Endothelial cell of umbilical vein (primary cell): ENCODE measurements at places on chromosomes 5 and 9. TPM values are rescaled to one million over a fixed set of nuclear protein-coding genes. Genes with fewer than 3 reads are reported as not detected.
A peak's percentile ranks its signal among the peaks of the same experiment; 100 is the strongest.

The PCDHGB2 gene
- 1.9 and 2.9 TPM in 2 replicates for total RNA-seq

DNA sequence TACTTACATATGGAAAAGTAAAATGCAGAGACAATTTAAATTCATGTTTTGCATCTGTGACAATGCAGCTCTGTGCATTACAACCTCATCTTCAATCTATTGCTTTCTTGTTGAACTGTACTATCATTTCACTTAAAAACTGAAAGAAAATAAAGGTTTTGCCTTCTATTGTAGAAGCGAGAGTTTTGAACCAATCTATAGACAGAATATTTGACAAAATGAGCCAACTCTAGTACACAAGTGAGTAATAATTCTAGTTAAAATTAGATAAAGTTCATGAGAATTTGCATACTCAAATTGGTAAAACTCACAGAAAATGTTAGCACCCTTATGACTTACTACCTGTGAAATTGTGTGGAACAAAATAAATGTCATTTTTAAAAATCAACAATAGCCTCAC, 123.7 kb downstream of the EDIL3 start:
- no peak for DNase-seq

DNA sequence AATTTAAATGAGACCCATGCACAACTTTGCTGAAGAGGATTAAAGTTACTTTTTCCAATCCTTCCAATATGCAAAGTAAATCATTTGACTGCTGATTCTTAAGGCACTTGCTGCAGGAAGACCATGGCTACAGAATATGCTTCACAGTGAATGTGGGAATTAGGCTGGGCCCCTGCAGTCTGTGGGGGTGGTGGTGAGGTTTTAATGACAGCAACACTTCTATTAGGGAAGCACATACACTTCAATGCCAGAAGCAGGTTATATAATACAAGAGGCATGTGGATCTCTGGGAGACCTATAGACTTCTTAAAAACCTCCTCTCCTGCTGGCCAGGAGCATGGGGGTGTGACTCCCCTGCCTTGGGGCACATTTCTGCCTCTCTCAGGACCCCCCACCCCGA, 124.5 kb upstream of the KLF9 start:
- DNase-seq = no peak

DNA sequence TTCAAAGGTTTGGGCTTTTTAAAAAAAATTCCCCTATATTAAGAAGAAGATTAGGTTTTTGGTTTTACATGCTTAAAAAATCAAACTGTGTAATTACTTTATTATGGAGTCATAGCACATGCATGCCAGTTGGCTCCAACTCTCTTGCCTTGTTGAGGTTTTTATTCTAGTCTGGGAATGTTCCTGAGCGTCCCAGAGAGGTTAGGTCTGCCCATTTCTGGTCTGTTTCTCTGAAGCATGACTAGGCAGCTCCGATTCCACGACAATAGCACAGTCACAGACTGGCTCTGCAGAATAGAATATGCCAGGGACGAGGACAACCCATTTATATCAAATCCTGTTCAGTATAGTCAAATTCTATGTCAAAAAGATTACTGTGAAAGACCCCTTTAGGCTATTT, 217.0 kb downstream of the PCSK5 start:
- DNase-seq = no peak

GRCh38 chr5:53219174-53219573, 109.6 kb upstream of the MOCS2 start:
- no peak for DNase-seq

DNA sequence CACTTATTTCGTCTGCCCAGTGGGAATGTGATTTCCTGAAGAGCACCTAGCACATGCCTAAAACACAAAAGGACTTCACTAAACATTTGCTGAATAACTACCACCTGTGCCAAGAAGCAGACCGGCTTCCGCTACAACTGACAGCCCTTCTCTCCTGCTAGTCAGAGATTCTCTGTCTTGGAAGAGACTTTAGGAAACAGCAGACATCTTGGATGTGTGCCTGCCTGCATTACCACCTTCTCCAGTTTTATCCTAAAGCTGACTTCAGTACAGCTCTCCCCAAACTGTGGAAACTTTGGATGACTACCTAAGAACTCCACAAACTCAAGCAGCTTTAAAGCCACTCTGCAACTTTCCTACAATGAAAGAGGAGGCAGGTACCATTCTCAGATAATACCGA, 116.5 kb upstream of the MAN2A1 start:
- DNase-seq = no peak

- DNase-seq = no peak
Observed at GRCh38 chr5:124645396-124645795, 101.0 kb downstream of the ZNF608 start.

GRCh38 chr5:78647351-78647818, 1.2 kb downstream of the LHFPL2 start:
- DNase-seq = peak; percentile 76

DNA sequence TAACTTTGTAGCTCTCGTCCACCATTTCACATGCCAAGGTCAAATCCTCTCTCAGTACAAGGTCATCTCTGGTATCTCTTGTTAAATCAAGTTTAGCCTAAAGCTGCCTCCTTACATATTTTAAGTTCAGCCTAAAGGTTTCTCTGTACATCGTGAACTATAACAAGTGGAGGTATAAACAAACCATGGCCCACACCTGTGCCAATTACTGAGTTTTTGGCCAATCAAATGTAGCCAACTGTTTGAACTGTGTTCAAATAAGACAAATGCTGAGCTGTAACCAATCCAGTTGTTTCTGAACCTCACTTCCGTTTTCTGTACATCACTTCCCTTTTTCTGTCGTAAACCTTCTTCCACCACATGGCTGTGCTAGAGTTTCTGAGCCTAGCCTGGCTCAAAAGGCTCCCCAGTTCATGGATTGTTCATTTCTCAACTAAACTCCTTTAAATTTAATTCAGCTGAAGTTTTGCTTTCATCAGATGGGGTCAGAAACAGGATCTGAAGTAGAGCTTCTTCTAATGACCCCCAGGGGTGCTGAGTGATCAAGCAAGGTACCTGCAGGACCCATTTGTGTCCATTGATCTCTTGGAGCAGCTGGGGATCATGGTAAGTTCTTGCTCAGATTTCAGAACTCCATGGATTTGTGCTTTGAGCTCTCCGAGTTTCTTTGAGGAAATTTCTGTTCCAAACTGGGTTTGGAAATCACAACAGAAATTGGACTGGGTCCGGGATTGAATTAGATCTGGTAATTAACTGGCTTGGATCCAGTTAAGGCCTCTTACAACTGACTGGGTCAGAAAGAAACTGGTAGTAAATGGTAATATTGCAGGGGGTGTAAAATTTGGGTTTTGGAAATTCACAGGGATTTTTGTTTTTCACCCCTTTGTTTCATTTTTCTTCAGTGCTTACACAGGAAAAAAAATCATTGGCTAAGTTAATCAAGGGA, 11.0 kb upstream of the NANS start:
- DNase-seq = no peak

The PCDHA10 gene
- total RNA-seq = 0.07 and 0.18 TPM in 2 replicates

DNA sequence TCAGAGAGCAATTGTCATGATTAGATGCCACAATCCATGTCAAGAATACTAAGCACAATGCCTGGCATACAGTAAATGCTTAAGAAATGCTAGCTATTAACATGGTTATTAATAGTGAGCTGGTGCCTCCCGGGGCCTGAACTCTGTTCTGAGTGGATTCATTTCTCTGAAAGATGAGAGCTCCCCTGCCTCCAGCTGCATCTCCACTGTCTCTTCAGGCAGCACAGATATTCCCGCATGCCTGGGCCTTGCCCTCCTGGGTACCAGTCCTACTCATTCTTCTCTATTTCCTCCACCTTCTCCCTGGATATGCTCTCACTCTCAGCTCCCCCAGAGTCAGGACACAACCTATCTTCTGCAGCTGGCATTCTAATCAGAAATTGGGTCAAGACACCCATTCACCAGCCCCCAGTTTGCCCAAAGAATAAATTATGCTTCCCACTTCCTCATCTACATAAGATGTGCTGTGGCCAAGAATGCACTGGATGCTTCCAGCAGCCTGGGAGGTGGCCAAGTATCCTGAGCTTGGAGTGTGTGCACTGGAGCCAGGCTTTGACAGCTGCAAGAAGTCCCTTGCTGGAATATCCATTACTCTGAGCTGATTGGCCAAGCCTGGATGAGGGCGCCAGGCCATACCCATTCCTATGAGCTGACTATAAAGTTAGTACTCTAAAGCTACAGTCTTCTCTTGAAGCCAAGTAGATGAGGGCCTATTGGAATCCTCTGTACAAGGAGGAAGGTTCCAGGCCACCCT, 669.0 kb downstream of the ACTL7B start:
- DNase-seq = no peak

- no peak for DNase-seq
Observed at GRCh38 chr9:71895117-71895516, 15.9 kb downstream of the ABHD17B start.

- no peak for DNase-seq
Observed at GRCh38 chr9:78288214-78288892, 8.6 kb upstream of the PSAT1 start.

DNA sequence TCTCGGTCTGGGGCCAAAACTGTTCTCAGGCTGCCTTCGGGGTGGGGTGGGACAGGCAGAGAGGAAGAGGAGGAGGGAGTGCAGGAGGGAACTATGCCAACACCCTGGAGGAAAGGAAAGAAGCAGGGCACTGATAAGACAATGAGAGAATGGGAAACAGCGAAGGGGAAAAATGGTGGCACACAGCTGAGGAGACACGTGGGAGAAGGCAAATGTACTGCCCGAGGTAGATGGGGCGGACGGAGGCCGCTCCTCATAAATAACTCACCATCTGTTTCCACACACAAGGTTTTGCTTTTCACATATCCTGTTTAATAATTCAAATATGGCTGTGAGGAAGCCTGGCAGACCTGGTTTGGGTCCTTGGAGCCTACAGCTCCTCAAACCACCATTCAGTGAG, 148.2 kb upstream of the LRRTM2 start:
- DNase-seq = peak; percentile 84

GRCh38 chr5:2170761-2171160, 288.0 kb upstream of the IRX4 start:
- DNase-seq = no peak

DNA sequence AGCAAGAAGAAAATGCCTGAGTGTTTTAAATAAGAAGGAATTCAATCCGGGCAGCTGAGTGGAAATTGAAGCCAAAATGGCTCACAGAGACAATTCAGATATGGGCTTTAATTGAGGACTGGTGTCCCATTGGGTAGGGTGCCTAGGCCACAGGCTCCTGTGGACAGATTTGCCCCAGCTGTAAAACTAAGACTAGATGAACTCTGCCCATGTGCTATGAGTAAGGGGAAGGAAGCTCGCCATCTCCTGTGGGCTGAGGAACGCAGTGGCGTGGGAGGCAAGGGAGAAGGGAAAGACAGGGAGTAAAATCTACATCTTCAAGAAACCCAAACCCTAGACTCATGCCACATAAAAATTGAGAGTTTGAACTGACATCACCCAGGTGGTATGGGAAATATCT, 66.1 kb downstream of the KLHL3 start:
- DNase-seq = no peak

The PCDHGC4 gene
- 0.90 and 2.1 TPM in 2 replicates for total RNA-seq

The CAVIN4 gene
- total RNA-seq = 2.5 and 3.1 TPM in 2 replicates

DNA sequence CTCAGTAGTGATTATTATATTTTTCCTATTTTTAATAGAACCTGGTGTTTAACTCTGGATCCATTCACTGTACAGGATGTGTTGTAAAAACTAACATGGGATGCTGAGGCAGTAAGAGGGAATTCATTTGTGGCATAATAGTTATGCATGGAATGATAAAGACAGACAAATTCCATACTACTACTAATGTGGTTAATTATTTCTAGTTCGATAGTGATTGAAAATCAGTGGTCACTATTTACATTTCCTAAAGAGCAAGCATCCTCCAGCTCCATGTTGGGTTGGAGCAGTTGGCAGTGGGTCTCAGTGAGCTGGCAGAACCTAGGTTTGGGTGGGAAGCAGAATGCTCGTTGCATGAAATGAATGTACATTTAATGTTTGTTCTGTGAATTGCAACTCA, 122.6 kb downstream of the SAXO1 start:
- no peak for DNase-seq

DNA sequence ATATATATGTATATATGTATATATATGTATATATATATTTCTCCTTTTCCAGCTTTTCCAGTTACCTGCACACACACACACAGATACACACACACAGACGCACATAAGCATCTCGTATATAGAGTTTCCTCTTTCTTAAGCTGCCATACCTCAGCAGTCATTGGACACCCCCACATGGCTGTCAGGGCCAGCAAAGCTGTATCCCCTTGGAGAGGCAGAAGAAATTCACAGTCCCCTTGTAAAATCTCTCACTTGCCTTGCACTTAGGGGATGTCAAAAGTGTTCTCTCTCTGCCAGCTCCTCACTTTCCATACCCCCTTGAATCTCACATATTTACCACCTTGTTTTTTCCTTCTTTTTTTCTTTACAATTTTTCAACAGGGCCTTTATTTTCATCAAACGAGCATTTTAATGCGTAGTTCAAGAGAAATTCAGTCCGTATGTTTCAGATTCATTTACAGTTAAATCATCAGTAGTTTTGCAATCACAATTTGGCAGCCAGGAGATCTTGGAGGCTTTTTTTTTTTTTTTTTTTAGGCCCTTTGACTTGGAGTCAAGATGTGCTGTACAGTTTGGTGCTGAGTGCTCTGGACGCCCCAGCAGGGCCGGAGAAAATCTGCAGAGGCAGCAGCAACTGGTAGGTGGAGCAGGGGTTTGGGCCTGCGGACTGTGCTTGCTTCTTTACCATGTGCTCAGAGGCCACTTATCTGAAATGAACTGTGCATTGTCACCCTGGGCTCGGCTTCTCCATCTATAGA, 244.9 kb upstream of the KLF4 start:
- no peak for DNase-seq

- no peak for DNase-seq
Observed at GRCh38 chr5:109643791-109644350, 45.9 kb upstream of the MAN2A1 start.

GRCh38 chr9:136291306-136292025, 12.4 kb downstream of the CCDC187 start:
- DNase-seq = no peak

DNA sequence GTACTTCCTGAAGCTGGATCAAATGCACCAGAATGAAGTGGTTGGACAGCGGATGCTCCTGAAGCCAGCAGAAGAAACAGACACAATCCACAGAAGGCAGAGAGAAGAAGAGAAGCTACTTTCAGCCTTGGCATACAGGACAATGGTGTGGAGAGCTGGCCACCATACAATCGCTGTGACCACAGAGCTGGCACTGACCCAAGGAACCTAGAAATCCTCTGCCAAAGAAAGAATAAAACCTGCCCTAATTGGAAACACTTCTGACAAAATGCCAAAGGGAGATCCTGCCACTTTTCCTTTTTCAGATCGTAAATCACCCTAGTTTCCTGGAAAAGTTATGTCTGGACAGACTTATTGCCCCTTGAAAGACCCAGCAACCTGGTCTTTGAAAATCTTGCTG, 77.8 kb downstream of the BAAT start:
- DNase-seq = peak; percentile 26

GRCh38 chr5:38423276-38424147, 132.9 kb downstream of the LIFR start:
- DNase-seq = no peak

- DNase-seq = no peak
Observed at GRCh38 chr5:73318308-73318719, 130.3 kb downstream of the FOXD1 start.

GRCh38 chr5:111427762-111428161, 84.6 kb downstream of the STARD4 start:
- no peak for DNase-seq

The LMAN2 gene
- total RNA-seq = 151 and 160 TPM in 2 replicates
